Ovary (tissue), 10 donors: ENCODE measurements at places on chromosomes 12 and 14. TPM values are rescaled to one million over a fixed set of nuclear protein-coding genes. Genes with fewer than 3 reads are reported as not detected.

The HNRNPC gene
- total RNA-seq: 633 TPM

The RD3L gene
- not detected for total RNA-seq

The KRT78 gene
- total RNA-seq: not detected

The DDN gene
- 0.05 TPM for total RNA-seq

The TTC8 gene
- total RNA-seq: 73.2 TPM

The OR10A7 gene
- not detected for total RNA-seq

The KRT6A gene
- 1.1 TPM for total RNA-seq

GRCh38 chr12:13124656-13125505 lies 21.4 kb upstream of the GSG1 start:
- no peak for DNase-seq

- no peak for DNase-seq
Observed at GRCh38 chr12:130463275-130463658, 125.6 kb downstream of the PIWIL1 start.

DNA sequence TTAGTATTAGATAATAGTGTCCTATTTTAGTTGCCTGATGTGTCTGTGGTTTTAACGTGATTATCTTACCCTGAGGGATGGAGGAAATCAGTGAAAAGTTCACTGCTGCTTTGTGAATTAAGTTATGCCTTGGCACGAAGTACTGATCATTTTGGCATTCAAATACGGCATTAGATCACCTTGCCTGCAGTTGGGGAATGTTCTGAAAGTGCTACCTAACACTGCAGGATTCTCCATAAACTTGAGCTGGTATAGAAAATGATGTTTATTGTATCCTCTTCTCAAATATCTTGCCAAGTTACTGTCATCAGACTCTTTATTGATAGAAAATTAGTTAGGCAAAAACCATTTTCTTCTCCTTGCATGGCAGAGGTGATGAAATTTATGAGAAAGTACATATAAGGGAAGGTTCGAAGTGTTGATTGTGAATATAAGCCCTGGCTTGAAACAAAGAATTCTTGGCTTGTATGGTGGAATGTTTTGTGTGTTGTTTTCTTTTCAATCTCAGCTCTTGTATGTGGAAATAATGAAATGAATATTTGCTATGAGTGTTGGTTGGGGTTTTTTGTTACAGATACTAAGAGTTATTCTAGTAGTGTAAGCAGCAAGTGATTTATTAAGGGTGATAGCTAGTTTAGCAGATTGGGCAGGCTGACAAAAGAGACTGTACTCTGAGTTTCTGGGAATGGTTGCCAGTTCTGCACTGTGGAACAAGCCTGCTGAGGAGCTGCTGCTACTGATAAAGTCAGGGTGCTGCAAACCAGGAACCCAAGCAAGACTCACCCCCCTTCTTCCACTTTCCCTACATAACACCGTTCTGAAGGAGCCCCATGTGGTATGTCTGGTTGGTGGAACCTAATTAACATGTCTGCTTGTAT lies 448.3 kb downstream of the PCNX1 start:
- DNase-seq: peak; percentile 26

GRCh38 chr12:11822081-11822834 lies 172.8 kb downstream of the ETV6 start:
- no peak for DNase-seq

DNA sequence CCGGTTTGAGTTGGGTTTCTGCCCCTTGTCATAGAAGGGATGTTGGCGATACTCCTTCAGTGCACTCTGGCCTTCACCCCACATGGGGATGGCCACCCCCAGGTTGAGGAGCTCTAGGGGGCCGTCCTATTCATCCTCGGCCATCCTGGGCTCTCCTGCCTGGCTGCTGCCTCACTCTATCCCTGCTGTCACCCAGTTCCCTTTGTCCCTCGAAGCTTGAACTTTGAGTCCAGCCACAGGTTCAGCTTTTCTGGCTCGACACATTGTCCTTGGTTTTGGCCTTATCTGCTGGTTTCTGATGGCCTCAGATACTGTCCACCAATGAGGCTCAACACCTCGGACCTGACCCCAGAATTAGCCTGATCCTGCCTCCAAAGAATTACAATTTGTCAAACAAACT lies 58.6 kb downstream of the C14orf132 start:
- no peak for DNase-seq

DNA sequence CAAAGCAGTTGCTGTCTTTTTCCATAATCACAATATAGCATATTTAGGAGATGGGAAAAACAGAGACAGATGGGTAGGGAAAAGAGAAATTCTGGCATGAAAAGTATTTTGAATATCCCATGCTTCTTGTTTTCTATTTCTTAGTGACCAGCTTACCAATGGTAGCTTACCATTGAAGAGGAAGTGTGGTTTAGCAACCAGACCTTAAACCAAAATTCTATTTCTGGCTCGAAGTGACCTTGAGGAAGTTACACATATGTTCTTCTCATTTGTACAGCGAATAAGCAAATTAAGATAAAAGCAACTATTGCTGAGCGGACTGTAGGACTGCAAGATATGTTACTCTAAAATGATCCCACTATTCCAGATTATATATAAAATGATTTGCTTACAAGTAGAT lies 82.9 kb downstream of the FGD4 start:
- DNase-seq: no peak

GRCh38 chr12:98745578-98746391 lies 100.7 kb downstream of the APAF1 start:
- peak; percentile 34 for DNase-seq

DNA sequence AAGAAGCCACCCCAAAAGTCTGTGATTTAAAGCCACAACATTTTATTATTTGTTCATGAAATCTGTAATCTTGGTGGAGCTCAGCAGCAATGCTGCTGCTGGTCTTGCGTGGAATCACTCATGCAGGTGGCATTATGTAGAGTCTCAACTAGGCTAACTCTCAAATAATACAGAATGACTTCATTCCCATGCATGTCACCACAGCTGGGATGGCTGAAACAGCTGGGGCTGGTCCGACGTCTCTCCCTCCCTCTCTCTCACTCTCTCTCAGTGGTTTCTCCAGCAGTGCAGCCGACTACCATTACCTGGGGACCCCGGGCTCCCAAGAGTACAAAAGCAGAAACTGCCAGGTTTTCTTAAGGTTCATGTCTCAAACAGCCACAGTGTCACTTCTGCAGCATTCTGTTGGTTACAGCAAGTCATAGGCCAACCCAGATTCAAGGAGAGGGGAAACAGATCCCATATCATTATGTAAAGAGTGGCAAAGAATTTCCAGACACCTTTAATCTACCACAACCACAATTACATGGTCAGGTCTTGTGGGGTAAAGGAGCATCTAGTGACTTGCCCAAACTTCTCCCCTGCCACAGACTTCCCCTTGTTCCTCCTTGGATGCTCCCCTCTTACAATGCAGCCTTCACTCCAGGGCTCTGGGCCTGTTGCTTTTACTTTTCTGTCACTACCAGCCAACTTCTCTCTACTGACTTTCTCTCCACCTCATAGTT lies 192.0 kb upstream of the HMGA2 start:
- DNase-seq: no peak

DNA sequence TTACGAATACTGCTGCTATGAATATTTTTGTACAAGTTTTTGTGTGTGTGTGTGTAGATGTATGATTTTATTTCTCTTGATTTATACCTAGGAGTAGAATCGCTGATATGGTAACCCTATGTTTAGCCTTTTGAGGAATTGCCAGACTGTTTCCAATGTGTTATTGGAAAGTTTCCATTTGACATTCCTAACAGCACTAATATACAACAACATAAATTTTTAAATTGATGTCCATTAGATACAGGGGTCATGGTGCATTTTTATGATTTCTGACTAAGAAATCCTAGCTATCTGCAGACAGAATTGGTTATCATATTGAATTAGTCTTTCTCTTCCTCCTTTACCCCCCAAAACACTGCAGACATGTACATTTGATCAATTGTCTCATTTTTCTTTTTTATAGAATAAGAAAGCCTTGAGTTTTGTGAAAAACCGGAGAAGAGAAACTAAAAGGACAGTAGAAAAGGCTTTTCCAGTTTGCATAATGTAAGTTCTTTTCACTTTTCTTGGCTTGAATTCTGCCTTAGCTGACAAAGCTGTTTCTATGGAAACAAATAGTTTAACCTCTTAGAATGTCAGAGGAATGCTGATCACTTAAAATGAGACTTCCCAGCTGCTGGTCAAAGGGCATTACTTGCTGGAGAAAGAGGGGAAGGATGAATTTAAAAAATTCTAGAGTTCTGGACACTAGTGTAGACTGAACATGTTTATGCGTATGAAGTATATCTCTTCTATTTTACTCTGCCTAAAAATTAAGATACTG lies 28.2 kb downstream of the PALS1 start:
- no peak for DNase-seq

DNA sequence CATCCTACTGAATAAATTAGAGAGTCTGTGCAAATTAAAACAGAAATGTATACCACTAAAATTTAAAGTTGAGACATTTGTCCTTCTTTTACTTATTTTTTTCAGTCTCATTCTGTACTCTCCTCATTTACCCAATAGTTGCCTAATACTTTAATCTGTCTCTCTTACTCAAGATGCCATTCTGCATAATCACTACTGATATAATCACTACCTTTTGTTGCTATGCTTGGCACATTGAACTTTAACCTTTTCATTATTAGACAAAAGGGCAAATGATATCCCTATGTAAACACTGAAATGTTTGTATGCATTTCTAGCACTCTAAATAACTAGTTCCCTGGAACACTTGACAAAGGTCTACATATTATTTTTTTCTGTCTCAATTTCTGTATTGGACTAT lies 1108.3 kb upstream of the FLRT2 start:
- no peak for DNase-seq

GRCh38 chr14:62209287-62209899 lies 447.2 kb downstream of the SNAPC1 start:
- DNase-seq: no peak
